EL (cell line): ENCODE measurements at places on chromosomes 5 and 9.

- DNase-seq, result peak; percentile 51
Observed at GRCh38 chr9:110807956-110808598, 139.5 kb downstream of the MUSK start.

DNA sequence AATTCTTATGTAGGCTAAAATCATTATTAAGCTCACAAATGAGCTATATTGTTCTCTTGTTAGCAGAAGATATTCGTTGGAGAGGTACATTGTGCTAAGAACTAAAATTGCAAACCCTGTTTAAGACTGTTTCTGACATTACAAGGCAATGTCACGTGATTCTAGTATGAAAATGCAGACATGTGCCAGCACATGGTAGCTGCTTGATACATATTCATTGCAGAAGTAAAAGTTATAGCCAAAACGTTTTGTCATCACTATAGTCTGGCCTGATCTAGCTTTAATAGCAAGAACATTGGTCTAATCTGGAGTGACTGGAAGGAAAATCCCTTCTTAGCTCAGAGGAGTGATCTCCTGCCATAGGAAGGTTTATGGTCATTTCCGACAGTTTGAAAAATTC lies 144.7 kb downstream of the CFAP90 start:
- no peak for DNase-seq

- peak; percentile 70 for DNase-seq
Observed at GRCh38 chr9:125568621-125569020, 138.4 kb downstream of the MAPKAP1 start.

GRCh38 chr5:172886476-172886875 lies 52.4 kb downstream of the ERGIC1 start:
- no peak for DNase-seq
